ENCODE measurements at places on chromosomes 3 and 15.

DNA sequence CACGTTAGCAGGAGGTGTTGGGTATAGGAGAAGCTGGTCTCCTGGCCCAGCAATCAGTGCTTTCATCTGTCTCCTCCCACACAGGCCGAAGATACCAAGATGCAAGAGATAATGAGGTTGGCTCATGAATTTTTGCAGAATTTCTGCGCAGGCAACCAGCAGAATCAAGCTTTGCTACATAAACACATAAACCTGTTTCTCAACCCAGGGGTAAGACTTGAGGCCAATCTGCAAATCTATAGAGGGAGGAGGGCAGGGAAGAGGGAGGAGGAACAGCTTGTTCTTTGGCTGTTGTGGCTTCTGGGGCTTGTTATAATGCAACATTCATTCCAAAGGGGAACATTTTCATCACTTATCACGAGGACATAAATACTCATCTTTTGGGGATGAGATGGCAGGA lies 195.3 kb downstream of the ITPR1 start:
- no peak for DNase-seq

DNA sequence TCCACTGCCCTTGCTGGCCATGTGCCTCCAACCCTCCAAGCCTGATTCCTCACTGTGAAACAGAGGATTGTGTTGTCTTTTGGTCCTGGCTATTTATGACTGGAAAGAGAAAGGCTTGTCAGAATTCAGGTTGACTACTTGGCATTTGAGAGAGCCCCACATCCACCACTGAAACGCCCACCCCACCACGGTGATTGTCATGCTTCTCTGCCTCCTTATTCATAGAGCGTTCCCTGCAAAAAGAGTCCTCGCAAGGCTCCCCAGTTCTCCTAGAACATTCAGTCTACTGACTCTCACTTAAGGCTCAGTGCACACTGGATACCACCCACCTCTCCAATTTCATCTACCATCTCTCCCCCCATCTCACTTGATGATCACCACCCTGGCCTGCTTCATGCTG lies 162.9 kb upstream of the WNT5A start:
- no peak for DNase-seq

DNA sequence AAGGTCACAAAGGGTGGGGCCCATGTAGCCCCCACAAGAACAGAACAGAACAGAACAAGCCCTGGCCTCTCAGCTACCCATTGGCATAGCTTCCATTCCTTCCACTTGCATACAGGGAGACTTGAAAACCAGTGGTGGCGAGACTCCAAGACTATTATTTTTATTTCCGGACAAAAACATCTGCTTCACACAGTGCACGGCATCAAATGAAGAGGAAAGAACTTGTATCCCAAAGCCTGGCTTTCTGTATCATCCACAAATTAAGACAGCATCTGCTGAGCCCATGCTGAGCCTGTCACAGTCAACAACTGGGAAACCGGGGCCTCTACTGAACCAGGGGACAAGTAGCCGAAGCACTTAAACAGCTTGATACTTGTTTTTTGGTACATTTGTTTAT lies 56.0 kb downstream of the CLEC3B start:
- no peak for DNase-seq

DNA sequence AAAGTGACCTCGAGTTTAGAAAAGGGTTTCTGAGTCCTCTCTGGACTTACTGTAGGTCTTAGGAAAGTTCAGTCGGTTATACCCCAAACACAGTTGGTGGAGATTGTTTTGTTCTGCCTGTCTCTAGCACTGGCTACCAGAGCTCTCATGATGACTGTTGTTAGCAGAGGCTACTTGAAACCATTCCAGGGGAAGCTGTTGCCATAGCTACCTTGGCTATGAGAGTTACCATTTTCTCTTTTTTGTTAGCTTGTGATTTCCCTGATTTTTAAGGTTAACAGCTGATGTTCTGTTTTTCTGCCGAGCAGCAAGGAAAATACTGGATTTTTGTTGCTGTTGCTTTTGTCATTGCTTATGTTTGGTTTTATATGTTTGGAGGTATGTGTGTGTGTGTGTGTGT lies 26.7 kb downstream of the ABHD2 start:
- no peak for DNase-seq

DNA sequence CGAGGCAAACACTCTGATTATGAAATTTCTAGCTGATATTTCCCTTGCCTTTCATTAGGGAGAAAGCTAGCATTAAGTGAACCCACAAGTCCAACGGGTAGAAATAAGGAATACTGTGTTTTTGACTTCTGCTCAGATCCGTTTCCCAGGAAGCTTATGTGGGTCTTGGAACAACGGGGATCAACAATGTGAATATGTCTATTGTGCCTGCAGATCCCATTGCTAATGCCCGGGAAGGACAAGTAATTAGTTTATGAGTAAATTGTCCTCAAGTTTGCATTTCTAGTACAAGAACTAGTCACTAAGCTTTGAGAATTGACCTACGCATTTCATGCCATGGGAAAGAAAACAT lies 236.4 kb downstream of the UACA start:
- no peak for DNase-seq

DNA sequence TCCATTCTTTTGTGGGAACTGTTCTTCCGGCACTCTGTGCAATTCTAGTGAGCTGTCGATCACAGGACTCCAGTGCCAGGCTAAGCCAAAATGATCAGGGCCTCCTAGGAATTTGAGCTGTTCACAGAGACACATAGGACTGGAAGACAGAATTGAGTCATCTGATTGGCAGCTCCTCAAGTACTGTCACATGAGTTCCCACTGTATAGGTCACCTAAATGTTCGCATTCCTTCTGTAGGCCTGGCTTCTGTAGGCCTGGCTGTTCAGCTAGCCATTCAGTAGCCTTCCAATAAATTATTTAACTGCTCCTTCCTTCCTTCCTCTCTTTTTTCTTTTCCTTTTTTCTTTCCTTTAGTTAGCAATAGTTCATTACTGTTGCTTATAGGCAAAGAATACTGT lies 4.3 kb downstream of the PROS1 start:
- DNase-seq: no peak

- DNase-seq: no peak
Measured at GRCh38 chr3:126889276-126890201, 93.4 kb upstream of the PLXNA1 start.

- DNase-seq: no peak
Measured at GRCh38 chr3:69579306-69580041, 159.8 kb upstream of the MITF start.

GRCh38 chr15:90358124-90359033 lies 6.3 kb downstream of the ZNF774 start:
- no peak for DNase-seq

DNA sequence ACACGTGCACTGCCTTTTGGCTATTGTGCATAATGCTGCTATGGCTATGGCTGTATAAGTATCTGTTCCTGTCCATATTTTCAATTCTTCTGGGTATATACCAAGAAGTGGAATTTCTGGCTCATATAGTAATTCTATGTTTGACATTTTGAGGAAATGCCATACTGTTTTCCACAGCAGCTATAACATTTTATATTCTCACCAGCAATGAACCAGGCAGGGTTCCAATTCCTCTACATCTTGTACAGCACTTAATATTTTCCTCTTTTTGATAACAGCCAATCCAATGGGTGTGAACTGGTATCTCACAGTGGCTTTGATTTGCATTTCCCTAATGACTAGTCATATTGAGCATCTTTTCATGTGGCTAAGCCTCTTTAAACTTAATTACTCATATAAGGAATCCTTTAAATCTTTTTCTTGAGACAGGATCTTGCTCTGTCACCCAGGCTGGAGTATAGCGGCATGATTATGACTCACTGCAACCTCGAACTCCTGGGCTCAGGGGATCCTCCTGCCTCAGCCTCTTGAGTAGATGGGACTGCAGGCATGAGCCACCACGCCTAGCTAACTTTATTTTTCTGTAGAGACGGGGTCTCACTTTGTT lies 38.1 kb upstream of the IGDCC4 start:
- no peak for DNase-seq

- peak; percentile 34 for DNase-seq
Measured at GRCh38 chr3:77414881-77415280, 375.0 kb downstream of the ROBO2 start.

DNA sequence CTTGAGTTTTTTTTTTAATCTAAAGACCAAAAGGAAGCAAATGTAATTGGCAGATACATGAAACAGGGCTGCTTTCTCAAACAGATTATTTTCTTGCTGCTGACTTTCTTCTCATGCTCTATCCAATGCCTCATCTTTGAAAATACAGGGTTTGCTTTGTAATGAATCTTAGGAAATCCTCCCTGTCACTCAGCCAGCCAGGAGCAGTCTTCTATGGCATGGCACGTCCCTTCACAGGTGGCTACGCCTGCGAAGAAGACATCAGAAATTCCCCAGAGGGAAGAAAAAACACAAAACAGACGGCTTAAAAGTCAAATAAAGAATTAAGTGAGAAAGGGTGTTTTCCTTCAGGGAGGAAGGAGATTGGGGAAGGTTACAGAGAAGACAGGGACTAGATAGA lies 242.5 kb downstream of the IGSF11 start:
- DNase-seq: no peak

DNA sequence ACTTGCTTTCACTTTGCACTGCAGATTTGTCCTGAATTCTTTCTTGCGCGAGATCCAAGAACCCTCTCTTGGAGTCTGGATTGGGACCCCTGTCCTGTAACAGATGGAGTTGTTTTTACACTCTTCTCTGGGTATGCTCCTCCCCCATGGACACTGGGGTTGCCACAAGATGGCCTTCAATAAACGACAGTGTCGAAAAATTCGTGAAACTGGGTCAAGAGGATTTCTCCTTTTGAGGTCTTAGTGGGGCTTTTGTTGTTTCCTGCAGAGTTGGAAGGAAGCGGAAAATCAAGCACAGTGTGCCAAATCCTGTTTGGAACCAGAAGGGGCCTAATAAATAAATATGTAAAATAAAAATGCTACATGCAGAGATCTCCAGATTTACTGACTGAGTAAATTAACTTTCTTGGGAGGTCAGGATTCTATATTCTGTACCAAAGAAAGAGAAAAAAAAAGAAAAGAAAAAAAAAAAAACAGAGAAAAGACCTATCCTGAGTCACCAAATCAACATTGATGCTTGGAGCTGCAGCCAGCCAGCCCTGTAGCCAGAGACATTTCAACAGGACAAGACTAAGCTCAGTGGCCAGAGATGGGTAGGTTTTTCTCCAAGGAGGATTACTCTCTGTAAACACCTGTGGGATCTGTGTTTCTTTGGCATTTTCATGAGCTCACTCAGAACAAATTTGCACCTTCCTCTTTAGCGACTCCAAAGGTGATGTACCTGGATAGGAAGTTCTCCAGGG lies 24.8 kb downstream of the CCDC80 start:
- DNase-seq: no peak

DNA sequence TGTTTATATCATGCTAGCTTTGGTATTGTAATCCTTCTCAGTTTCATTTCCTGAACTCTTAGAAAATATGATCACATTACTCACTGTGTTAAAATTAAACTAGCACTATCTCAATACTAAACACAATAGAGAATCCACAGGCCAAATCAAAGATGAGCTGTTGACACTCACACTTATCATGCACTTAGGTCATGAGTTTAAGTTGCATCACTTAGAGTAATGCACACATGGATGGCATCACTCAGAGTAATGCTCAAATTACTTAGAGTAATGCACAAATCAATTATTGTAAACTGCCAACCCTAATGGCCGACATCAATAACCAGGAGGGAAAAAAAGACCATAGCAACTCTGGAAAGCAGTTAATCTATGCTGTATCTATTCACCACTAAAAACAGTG lies 40.0 kb upstream of the MCF2L2 start:
- no peak for DNase-seq

DNA sequence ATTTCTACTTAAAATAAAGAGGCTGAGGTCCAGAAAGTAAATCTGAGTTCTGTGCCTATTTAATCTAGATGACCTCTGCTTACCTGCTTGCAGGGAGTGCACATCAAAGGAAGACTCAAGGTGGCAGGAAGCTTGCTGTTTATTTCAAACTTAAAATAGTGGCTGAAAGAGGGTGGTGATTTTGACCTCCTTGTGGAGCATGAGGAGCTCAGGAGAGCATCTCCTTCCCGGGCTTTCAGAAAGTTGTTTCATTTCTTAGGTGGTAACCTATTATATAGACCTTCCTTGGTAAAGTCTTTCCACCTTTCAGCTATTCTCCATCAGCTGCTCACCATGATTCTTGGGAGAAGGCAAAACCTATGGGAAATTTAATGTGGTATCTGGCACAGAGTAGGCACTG lies 494 bp downstream of the GCSAM start:
- DNase-seq: no peak

DNA sequence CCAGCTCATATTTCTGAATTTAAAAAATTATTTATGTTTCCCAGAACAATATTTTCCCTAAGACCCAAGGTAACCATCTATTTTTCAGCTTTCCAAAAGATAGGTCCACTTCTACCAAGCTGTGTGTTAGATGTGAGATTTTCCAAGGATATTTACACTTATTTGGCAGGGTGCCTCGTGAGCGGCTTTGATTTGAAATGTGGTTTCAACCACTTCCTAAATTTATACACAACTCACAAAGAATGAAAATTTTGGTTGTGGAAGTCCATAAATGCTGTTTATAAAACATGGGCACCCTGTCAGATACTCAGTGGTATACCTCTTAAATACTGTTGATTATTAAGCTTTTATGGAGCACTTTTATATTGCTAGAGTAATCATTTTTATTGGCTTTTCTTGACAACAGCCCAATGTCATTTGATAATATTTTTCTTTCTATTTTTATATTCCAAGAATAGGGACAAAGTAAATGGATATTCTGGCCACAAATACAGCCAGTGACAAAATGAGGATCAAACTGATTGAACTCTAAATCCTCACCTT lies 57.6 kb downstream of the GAP43 start:
- DNase-seq: no peak

GRCh38 chr15:90142216-90143165 lies 40.2 kb upstream of the IDH2 start:
- no peak for DNase-seq

DNA sequence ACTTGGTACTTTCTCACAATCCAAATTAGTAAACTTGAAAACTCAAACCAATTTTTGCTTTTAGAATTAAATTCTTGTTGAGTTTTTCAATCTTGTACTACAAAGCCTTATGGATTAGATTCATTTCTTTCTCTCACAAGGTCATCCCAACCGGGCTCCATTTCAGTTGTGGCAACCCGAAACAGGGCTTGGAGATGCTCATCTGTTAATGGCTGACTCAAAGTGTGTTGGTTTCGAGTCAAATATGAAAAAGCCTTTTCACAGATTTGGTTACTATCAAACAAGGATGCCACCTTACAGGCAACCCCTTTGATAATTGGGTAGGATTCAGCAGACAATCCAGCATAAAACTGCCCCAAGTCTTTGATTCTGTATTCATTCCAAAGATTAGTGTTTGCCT lies 1.8 kb downstream of the EPM2AIP1 start:
- no peak for DNase-seq

- no peak for DNase-seq
Measured at GRCh38 chr15:66405615-66406014, 18.9 kb downstream of the MAP2K1 start.

GRCh38 chr15:82950295-82950694 lies 2.2 kb downstream of the HOMER2 start:
- DNase-seq: no peak

DNA sequence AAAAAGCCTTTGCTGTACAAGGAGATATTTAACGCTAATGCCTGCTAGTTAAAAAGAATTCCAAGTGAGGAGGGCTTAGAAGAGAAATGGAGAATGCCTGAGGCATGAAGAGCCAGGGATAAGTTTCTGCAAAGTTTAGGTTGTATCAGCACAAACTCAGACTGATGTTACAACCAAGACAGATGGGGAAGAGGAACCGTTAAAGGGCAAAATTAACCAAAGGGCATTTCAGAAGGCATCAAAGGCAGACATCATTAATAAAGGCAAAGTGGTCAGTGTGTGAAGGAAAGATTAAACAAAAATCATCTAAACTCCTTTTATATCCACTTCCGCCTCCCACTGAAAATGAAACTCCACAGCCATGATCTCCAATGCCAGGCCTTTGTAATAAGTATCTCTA lies 7.0 kb downstream of the MYO5A start:
- DNase-seq: no peak
